Uterus (tissue), 4 donors: ENCODE measurements at places on chromosomes 11 and 22. TPM values are rescaled to one million over a fixed set of nuclear protein-coding genes. Genes with fewer than 3 reads are reported as not detected.

- H3K36me3 ChIP-seq, result no peaks in the 10 kb centered on the region
- H3K27me3 ChIP-seq, result no peaks in the 10 kb centered on the region
- H3K4me3 ChIP-seq, result no peak overlapping the region
- no peak for DNase-seq
- no peak overlapping the region for H3K27ac ChIP-seq
- no peaks in the 10 kb centered on the region for H3K4me1 ChIP-seq
Observed at GRCh38 chr22:26549902-26550497, 37.7 kb upstream of the TFIP11 start.

- no peaks in the 10 kb centered on the region for H3K27me3 ChIP-seq
- H3K4me1 ChIP-seq, result no peaks in the 10 kb centered on the region
- H3K27ac ChIP-seq, result no peak overlapping the region
- H3K36me3 ChIP-seq, result no peaks in the 10 kb centered on the region
Observed at GRCh38 chr11:17648528-17648927, 70.8 kb upstream of the MYOD1 start.

The GSTT2 gene
- not detected for total RNA-seq

GRCh38 chr11:69541501-69542313 lies 60.2 kb downstream of the LINC01488 start:
- H3K27me3 ChIP-seq, result no peaks in the 10 kb centered on the region
- H3K4me1 ChIP-seq, result no peaks in the 10 kb centered on the region
- DNase-seq, result no peak
- no peak overlapping the region for H3K4me3 ChIP-seq
- H3K27ac ChIP-seq, result no peak overlapping the region

DNA sequence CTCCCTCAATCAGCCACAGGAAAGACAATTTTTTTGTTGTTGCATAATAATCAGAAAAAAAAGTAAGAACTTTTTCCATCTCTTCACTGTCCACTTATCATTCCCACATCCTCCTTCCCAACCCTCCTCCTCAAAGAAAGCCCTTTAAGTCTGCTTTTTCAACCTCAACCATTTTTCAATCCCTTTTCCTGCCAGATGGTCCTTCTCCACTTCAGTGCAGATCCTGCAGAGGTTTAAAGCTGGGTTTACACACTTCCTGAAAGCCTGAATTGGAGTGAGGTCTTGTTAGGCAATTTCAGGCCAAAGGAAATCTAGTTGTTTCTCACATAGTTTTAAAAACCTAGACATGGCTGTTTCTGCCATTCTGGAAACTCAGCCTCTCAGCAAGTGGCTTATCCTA lies 78.3 kb downstream of the RPL27A start:
- H3K27ac ChIP-seq, result peak overlapping the region; percentile 78
- H3K27me3 ChIP-seq, result no peaks in the 10 kb centered on the region
- H3K36me3 ChIP-seq, result no peaks in the 10 kb centered on the region
- H3K4me3 ChIP-seq, result no peak overlapping the region

The NOX4 gene
- total RNA-seq, result 58.4 TPM

DNA sequence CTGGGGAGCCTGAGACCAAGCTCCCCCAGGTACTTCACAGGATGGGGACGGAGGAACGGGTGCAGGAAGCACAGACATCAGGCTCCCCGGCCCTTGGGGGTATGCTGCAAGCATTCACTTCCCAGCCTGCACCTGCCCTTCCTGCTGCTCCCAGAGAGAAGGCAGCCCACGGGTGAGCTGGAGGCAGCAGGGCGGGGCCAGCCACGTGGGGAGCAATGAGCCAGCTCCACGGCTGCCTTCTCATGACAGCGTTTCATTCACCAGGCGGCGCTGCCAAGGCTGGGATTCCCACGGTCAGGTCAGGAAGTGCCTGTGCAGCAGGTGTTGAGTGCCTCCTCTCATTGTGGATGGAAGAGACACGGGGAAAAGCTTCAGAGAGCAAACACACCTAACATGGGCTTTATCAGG lies 14.5 kb upstream of the PHLDA2 start:
- no peaks in the 10 kb centered on the region for H3K27me3 ChIP-seq
- no peaks in the 10 kb centered on the region for H3K36me3 ChIP-seq
- H3K27ac ChIP-seq, result no peak overlapping the region
- H3K4me1 ChIP-seq, result no peaks in the 10 kb centered on the region
- H3K4me3 ChIP-seq, result no peak overlapping the region

DNA sequence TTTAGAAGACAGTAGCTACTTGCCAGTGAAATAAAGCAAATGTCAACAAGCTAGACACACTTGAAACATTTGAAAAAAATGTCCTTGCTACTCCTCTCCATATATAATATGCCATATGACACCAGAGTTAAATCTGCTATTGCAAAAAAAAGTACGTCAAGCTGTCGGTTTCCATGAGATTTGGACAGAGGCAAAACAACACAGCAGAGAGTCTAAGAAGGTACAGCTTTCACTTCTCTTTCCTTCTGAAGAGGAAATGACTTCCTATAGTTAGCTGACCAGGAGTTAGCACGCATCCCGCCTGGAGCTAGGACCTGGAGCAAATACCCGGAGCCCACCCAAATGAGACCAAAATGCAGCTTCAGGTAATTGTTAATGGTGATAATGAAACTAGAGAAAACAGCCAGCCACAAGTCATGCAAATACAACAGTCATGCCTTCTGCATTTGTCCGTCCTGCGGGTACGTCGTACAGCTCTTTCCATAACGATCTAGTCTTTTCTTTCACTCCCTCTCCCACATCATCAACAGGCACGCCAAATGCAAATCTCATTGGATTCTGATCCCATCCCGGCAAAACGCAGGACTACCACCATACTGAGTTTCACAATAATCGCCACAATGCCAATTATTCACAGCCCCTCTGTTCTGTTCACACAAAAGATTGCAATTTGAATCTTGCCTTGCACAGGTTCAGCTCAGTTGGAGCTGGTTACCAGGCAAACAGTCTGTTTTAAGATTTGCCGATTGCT lies 395.0 kb upstream of the CCDC90B start:
- peak overlapping the region; percentile 3 for H3K4me3 ChIP-seq
- H3K27me3 ChIP-seq, result no peaks in the 10 kb centered on the region
- no peak for DNase-seq
- no peaks in the 10 kb centered on the region for H3K4me1 ChIP-seq
- no peak overlapping the region for H3K27ac ChIP-seq
- H3K36me3 ChIP-seq, result no peaks in the 10 kb centered on the region

DNA sequence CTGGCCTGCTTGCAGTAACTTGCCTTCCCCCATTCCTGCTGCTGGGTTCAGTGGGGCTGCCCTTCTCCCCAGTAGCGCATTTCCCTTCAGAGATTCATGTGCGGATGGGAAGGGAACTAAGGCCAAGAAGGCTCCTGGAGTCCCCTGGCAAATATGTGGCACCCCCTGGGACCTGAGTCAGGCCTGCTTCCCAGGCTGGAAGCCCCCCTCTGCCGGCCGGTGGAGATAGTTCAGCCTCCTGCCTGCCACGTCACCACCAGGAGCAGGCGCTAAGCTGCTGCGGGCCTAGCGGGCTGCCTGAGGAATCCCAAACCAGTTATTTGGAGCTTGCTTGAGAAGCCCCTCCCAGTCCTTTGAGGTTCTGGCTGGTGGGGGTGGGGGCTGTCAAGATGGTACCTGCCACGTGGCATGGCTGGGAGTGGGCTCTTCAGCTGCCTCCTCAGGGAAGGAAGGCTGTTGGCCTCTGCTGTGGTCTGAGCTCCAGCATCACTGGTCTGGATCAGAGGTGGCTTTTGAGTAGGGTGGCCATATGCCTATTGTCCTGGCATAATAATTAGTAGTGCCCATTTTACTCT lies 2.0 kb downstream of the SERPINH1 start:
- no peaks in the 10 kb centered on the region for H3K36me3 ChIP-seq
- H3K27me3 ChIP-seq, result no peaks in the 10 kb centered on the region
- H3K4me1 ChIP-seq, result peaks cover 17% of the 10 kb centered on the region
- peak; percentile 82 for DNase-seq

GRCh38 chr11:133355095-133355494 lies 177.2 kb downstream of the OPCML start:
- DNase-seq, result no peak
- no peak overlapping the region for H3K27ac ChIP-seq
- H3K4me1 ChIP-seq, result no peaks in the 10 kb centered on the region

The SCGB2A2 gene
- not detected for total RNA-seq

GRCh38 chr22:37435970-37436603 lies 8.8 kb upstream of the ELFN2 start:
- H3K4me1 ChIP-seq, result no peaks in the 10 kb centered on the region
- DNase-seq, result no peak
- no peak overlapping the region for H3K4me3 ChIP-seq
- H3K36me3 ChIP-seq, result no peaks in the 10 kb centered on the region
- H3K27me3 ChIP-seq, result no peaks in the 10 kb centered on the region
- no peak overlapping the region for H3K27ac ChIP-seq

DNA sequence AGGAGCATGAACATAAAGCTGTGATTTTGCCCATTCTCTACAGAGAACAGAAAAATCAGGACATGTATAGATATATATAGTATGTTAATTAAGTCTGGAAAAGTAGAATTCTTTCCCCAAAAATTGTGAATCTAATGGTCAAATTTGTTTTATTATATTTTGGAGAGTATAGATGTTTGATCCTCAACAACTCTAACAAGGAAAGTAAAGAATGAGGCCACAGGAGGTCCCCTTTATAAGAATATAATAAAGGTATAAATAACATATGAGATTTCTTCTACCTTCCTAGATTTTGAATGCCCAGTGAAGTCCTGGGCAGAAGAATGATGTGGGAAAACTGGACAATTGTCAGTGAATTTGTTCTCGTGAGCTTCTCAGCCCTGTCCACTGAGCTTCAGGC lies at the start of gene OR10A4:
Gene OR10A4 (plus strand): TSS at position 301 of the 400 bp plus-strand sequence. CDS start 23 bp downstream, at position 324.
- DNase-seq, result no peak
- no peak within 1 kb of the TSS for H3K27ac ChIP-seq
- no peaks in the 10 kb centered on the region for H3K4me1 ChIP-seq

- DNase-seq, result no peak
- H3K27me3 ChIP-seq, result no peaks in the 10 kb centered on the region
- H3K36me3 ChIP-seq, result no peaks in the 10 kb centered on the region
- no peak overlapping the region for H3K4me3 ChIP-seq
- H3K27ac ChIP-seq, result peak overlapping the region; percentile 10
Observed at GRCh38 chr11:3836903-3837302, 3.9 kb downstream of the RHOG start.

DNA sequence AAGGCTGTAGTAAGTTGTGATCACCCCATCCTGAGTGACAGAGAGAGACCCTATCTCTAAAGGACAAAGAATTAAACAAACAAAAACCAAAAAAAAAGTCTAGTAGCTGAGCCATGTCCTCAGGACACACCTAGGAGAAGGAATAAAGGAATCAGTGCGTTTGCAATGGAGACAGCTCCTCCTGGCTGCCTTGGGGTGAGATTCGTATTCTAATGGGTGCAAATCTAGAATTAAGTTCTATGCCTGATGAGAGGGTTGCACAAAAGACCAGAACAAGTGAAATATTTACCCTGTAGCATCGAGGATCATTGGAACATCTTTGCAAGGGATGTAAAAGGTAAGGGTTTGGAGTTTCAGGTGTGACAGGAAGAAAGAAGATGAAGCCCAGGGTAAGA lies 70.3 kb upstream of the BMAL1 start:
- H3K4me1 ChIP-seq, result no peaks in the 10 kb centered on the region
- DNase-seq, result no peak
- H3K4me3 ChIP-seq, result no peak overlapping the region
- H3K36me3 ChIP-seq, result no peaks in the 10 kb centered on the region
